Lower lobe of right lung (tissue), 2 donors: ENCODE measurements at places on chromosomes 3 and 15. TPM values are rescaled to one million over a fixed set of nuclear protein-coding genes. Genes with fewer than 3 reads are reported as not detected.

GRCh38 chr3:43194490-43195114 lies 88.7 kb upstream of the POMGNT2 start:
- peaks cover 8% of the 10 kb centered on the region for H3K4me1 ChIP-seq
- no peak for DNase-seq
- peak overlapping the region; percentile 61 for H3K27ac ChIP-seq
- H3K4me3 ChIP-seq = no peak overlapping the region

DNA sequence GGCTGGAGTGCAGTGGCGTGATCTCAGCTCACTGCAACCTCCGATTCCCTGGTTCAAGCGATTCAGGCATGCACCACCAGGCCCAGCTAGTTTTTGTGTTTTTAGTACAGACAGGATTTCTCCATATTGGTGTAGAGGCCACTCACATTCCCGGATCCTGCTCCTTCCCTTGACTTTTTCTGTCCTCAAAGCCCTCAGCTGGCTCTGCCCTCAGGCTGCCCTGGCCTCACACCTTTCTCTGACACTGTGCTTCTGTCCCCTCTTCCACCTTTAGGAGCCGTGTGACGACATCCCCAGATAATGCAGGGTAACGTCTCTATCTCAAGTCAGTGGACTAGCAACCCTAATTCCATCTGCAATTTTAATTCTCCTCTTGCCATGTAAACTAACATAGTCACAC lies 8.6 kb upstream of the CYFIP1 start:
- no peak for DNase-seq
- H3K27me3 ChIP-seq = no peaks in the 10 kb centered on the region
- H3K4me3 ChIP-seq = no peak overlapping the region
- no peak overlapping the region for H3K27ac ChIP-seq
- no peaks in the 10 kb centered on the region for H3K4me1 ChIP-seq

GRCh38 chr3:42176242-42177034 lies 85.3 kb downstream of the TRAK1 start:
- DNase-seq = no peak
- peaks cover 9% of the 10 kb centered on the region for H3K36me3 ChIP-seq
- H3K4me3 ChIP-seq = no peak overlapping the region

DNA sequence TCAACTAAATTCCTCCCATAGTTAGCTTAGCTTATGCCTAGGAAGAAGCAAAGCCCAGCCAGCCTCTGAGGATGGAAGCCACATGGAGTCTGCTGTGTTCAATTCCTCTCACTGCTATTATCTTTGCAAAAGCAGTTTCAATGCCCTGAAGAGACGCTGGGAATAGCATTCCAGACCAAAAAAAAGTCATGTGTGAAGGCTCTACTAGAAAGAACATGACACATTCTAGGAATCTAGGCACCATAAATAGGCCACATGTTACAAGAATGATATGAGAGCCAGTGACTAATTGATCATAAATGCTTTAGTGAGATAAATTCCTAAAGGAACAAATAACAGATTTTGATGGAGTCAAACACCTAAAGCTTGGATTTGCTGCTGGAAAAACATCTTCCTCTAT lies 800.8 kb downstream of the TUSC7 start:
- H3K27me3 ChIP-seq = no peaks in the 10 kb centered on the region
- H3K4me1 ChIP-seq = no peaks in the 10 kb centered on the region
- no peak for DNase-seq
- no peak overlapping the region for H3K4me3 ChIP-seq

DNA sequence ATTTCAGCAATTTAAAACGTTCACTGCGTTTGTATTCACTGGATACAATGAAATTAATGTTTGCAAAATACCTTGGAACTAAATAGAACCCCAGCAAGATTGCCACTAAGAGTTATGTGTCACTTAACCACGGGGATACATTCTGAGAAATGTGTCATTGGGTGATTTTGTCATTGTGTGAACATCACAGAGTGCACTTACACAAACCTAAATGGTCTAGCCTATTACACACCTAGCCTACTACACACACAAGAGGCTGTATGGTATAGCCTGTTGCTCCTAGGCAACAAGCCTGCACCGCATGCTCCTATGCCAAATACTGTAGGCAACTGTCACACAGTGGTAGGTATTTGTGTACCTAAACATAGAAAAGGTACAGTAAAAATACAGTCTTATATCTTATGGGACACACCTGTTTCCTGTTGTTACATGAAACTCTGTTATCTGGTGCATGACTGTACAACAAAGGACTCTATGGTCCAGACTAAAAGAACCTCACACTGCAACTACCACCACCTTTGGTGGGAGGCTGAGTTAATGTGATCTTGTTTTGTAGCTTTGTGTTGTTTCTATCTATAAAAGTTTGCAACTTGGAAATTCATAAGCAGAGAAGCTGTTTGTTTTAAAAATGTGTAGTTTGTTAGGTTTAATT lies 92.2 kb upstream of the NTRK3 start:
- H3K4me3 ChIP-seq = no peak overlapping the region
- H3K4me1 ChIP-seq = no peaks in the 10 kb centered on the region
- no peaks in the 10 kb centered on the region for H3K27me3 ChIP-seq
- no peak for DNase-seq
- H3K27ac ChIP-seq = no peak overlapping the region

The SLC24A5 gene
- total RNA-seq = not detected

DNA sequence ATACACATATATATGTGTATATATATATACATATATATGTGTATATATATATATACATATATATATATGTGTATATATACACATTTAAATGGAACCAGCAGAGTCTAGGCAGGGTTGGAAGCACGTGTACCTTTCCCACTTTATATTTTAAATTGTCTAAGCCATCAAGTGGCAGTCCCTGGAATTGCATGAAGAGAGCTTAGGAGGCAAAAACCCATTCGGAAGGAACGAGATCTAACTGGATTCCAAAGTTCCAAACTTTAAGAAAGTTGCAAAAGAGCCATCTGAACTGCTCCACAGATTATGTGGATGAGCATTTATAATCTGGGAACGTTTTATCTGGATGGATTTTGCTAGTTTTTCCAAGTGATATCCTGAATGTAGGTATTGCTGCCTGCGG lies 186.5 kb downstream of the FOXP1 start:
- no peaks in the 10 kb centered on the region for H3K27me3 ChIP-seq
- H3K4me3 ChIP-seq = no peak overlapping the region

GRCh38 chr15:75153087-75153486 lies 48.6 kb upstream of the C15orf39 start:
- H3K36me3 ChIP-seq = no peaks in the 10 kb centered on the region
- no peak for DNase-seq
- H3K27ac ChIP-seq = no peak overlapping the region

The ZNF662 gene
- total RNA-seq = 7.3 TPM

- H3K4me3 ChIP-seq = no peak overlapping the region
- no peaks in the 10 kb centered on the region for H3K36me3 ChIP-seq
- no peak overlapping the region for H3K27ac ChIP-seq
- H3K4me1 ChIP-seq = no peaks in the 10 kb centered on the region
- no peak for DNase-seq
- no peaks in the 10 kb centered on the region for H3K27me3 ChIP-seq
These were observed 37.1 kb downstream of the GJD2 start for GRCh38 chr15:34717729-34718128.

- no peak for DNase-seq
- H3K27me3 ChIP-seq = no peaks in the 10 kb centered on the region
- no peaks in the 10 kb centered on the region for H3K36me3 ChIP-seq
- peak overlapping the region; percentile 85 for H3K27ac ChIP-seq
These were observed 806 bp downstream of the GOLM2 start for GRCh38 chr15:44289259-44289790.

The TMEM40 gene
- total RNA-seq = 1.0 TPM

The PPP1R14D gene
- total RNA-seq = 0.53 TPM

DNA sequence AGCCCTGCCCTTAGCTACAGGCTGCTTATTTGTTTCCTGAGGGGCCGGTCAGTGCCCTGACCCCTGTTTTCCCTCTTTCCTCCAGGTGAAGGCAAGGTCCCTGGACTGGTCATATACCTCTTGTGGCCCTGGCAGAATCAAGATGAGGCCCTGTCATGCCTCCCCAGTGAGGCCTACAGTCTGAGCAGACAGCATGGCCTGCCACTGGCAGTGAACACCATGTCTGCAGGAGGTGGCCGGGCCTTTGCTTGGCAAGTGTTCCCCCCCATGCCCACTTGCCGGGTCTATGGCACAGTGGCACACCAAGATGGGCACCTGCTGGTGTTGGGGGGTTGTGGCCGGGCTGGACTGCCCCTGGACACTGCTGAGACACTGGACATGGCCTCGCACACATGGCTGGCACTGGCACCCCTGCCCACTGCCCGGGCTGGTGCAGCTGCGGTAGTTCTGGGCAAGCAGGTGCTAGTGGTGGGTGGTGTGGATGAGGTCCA lies 1.2 kb downstream of the KLHDC8B start:
- peaks cover 27% of the 10 kb centered on the region for H3K36me3 ChIP-seq
- peak overlapping the region; percentile 84 for H3K27ac ChIP-seq
- peak overlapping the region; percentile 92 for H3K4me3 ChIP-seq
- no peaks in the 10 kb centered on the region for H3K27me3 ChIP-seq
- no peak for DNase-seq

DNA sequence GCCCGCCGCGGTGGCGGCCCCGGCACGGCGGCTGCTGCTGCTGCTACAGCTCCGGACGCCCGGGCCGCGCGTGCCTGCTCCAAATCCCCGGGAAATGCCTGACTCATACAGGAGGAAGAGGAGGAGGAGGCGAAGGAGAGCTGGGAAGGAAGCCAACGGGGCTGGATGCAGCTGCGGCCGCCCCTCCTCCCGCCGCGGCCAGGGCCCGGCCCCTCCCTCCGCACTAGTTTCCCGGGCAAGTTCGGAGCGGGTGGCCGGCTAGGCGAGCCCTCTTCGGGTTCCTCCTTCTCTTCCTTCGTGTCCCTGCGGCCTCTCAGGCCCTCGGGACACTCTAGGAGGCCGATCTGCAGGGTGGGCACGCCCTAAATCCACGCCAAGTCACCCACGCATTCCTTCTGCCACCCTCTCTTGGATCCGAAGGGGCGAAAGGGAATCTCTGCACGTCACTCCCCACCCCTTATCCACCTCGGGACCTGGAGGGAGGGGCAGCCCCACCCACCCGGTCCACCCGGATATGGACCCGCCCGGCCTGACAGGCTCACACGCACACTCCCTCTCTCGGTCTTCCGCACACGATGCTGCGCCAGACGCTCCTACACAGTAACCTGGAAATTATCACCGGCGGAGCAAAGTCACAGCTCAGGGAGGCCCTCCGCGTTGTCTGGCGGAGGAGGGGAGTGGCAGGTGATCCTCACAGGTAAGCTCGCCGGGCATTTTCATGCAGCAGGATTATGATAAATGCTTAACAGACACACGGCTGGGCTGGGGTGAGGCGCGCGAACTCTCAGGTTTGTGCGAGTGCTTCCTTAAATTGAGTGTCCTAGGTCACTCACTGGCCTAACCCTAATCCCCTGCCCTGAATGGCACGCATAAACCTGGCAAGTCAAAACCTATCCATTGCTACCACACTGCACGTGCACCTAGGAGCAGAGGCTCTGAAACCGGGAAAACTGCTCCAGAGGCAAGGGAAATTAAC lies at the start of the genes OSBPL10 and ZNF860:
OSBPL10 (minus strand) TSS at position 57 of the 976 bp plus-strand sequence. CDS start 83 bp downstream, outside the sequence.
ZNF860 (plus strand) TSS at position 545 of the 976 bp plus-strand sequence. CDS start 7,330 bp downstream, outside the sequence.
- peak within 1 kb of the TSS; percentile 67 for H3K4me3 ChIP-seq
- no peaks in the 10 kb centered on the region for H3K27me3 ChIP-seq
- peak; percentile 89 for DNase-seq
- peaks cover 13% of the 10 kb centered on the region for H3K4me1 ChIP-seq
- peak within 1 kb of the TSS; percentile 88 for H3K27ac ChIP-seq

- H3K27me3 ChIP-seq = peaks cover 18% of the 10 kb centered on the region
- peak overlapping the region; percentile 72 for H3K27ac ChIP-seq
- peak; percentile 51 for DNase-seq
- no peaks in the 10 kb centered on the region for H3K4me1 ChIP-seq
- H3K4me3 ChIP-seq = peak overlapping the region; percentile 58
- H3K36me3 ChIP-seq = no peaks in the 10 kb centered on the region
These were observed 484 bp downstream of the CNTN4 start for GRCh38 chr3:2099028-2099671.

The ZPLD1 gene
- not detected for total RNA-seq

The PLCH1 gene
- total RNA-seq = 14.0 TPM

DNA sequence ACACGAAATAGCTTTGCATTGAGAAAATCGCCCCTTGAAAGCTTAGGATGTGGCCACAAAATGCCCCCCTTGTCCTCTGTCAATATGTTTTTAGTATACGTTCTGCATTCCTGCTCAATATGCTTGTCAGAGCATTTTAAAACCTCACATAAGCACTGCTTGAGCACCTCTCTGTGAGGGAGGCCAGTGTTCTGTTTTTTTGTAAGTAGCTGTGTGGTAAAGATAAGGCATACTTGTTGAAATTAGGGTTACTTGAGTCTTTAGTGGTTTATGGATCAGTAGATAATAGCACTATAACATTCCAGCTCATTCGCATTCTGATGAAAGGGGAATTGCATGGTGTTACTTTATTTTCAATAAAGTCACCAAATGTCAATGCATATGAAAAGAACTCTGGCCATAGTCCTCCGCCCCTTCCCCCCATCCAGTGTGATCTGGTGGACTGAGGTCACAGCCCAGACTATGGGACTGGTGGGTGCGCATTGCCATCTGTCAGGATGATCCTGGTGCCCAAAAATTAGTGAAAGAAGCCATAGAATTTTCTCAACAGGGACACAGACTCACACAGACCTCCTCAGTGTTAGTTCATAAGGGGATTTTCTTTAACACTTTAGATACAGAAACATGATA lies 33.1 kb downstream of the IL1RAP start:
- H3K4me3 ChIP-seq = no peak overlapping the region
- no peak overlapping the region for H3K27ac ChIP-seq
- H3K4me1 ChIP-seq = no peaks in the 10 kb centered on the region
- H3K27me3 ChIP-seq = no peaks in the 10 kb centered on the region

- H3K4me1 ChIP-seq = no peaks in the 10 kb centered on the region
- H3K4me3 ChIP-seq = no peak overlapping the region
- H3K36me3 ChIP-seq = no peaks in the 10 kb centered on the region
- DNase-seq = no peak
These were observed 105.7 kb downstream of the RTP4 start for GRCh38 chr3:187473778-187474406.

DNA sequence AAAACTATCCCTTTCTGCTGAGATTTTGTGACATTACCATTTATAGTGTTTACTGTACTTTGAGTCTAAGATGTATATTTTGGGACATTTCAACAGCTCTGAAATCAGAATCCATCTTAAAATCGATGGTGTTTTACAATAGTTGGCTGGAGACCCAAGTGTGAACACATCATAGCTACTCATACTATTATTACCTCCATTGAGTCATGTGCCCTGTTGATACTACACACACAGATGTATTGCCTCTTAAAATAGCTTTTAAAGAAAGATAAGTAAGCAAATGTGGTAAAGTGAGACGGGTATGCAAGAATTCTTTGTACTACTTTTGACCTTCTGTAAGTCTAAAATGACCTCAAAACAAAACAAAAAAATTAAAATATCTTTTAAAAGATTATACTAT lies 6.7 kb downstream of the LMOD3 start:
- H3K4me1 ChIP-seq = no peaks in the 10 kb centered on the region
- H3K4me3 ChIP-seq = no peak overlapping the region
- H3K27ac ChIP-seq = no peak overlapping the region
- no peaks in the 10 kb centered on the region for H3K36me3 ChIP-seq
- H3K27me3 ChIP-seq = no peaks in the 10 kb centered on the region

The LMOD3 gene
- total RNA-seq = 0.12 TPM

GRCh38 chr3:156611870-156612494 lies 57.1 kb upstream of the SSR3 start:
- no peak for DNase-seq
- H3K4me1 ChIP-seq = peaks cover 18% of the 10 kb centered on the region
- H3K4me3 ChIP-seq = no peak overlapping the region
- no peaks in the 10 kb centered on the region for H3K27me3 ChIP-seq
- peak overlapping the region; percentile 39 for H3K27ac ChIP-seq
